Liver (tissue), 10 donors: ENCODE measurements at places on chromosomes 11 and 22. TPM values are rescaled to one million over a fixed set of nuclear protein-coding genes. Genes with fewer than 3 reads are reported as not detected.

DNA sequence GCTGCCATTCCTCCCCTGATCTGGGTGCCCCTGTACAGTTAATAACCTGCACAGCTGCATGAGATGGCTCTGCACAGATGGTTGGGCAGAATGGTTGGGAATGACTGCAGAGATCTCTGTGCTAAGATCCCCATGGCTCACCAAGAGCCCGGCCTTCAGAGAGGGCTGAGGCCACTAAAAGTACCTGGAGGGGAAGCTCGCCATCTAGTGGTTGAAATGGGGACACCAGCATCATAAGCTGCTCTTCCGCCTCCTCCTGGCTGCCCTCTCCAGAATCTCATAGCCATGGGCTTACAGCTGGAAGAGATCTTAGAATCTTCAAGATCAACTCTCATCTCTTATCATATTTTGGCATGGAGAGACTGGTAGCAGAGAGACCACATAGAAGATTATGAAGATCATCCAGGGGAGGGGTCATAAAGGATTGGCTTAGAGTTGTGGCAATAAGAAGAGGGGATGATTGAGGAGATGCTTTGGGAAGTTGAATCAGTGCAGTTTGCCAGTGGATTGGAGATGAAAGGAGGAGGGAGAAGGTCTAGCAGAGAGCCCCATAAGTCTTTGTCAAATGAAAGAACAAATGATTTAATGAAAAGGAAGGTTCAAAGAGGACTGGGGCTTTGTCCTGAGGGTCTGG, 22.0 kb upstream of the TLCD5 start:
- no peak overlapping the region for H3K4me3 ChIP-seq
- no peak overlapping the region for H3K27ac ChIP-seq

DNA sequence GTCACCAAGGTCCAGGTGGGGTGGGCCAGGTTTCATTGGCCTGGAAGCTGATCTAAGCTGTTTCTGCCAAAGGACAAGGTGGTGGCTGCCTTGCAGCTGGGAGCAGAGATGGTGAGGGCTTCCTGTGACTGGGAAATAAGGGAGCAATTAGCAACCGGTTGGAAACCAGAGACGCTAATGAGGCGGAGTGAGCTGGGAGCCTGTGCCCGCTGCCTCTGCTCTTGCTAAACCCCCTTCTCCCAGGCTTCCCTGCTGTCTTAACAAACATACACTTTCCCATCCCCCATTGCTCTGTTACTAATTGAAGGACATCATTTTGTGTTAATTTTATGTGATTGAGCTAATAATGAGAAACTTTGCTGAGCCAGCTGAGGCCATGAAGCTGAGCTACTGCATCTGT, 121.8 kb downstream of the INSC start:
- no peak for DNase-seq
- H3K4me3 ChIP-seq, result no peak overlapping the region
- no peaks in the 10 kb centered on the region for H3K27me3 ChIP-seq
- no peaks in the 10 kb centered on the region for H3K36me3 ChIP-seq
- no peaks in the 10 kb centered on the region for H3K4me1 ChIP-seq

GRCh38 chr11:2348986-2349385, 28.1 kb upstream of the CD81 start:
- H3K4me1 ChIP-seq, result peaks cover 11% of the 10 kb centered on the region
- no peak overlapping the region for H3K4me3 ChIP-seq
- H3K27me3 ChIP-seq, result no peaks in the 10 kb centered on the region
- no peak overlapping the region for H3K27ac ChIP-seq
- no peaks in the 10 kb centered on the region for H3K36me3 ChIP-seq

DNA sequence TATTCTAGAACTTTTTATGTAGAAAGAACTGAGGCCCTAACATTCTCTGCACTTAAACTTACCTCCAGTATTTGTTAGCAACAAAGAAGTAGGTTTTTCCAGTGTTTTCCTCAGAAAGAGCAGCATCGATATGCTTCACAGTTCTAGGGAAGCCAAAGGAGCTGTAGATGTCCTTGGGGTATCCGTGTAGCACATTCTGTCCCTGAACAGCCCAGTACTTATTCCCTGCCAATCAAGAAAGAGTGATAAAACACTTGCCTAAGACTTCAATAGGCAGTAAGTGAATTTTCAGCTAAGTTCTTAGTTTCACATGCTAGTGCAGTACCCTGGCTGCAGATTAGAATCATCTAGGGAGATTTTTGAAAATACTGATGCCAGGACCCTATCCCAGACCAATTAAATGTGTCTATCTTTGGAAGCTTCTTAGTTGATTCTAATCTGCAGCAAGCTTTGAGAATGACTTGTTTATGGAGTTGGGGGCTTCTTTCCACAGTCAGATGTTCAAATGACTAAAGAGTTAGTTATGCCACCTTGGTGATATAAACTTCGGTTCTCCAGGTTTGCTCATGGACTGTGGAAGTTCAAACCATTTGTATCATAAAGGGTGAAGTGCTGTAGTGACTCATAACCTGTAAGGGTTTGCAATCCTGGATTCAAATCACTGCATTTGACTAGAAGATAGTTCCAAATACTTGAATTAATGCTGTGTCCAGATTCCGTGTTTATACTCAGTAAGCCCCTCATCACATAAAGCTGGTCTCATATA, 6.5 kb downstream of the MMP1 start:
- no peaks in the 10 kb centered on the region for H3K27me3 ChIP-seq
- DNase-seq, result no peak
- H3K4me3 ChIP-seq, result no peak overlapping the region
- no peak overlapping the region for H3K27ac ChIP-seq
- no peaks in the 10 kb centered on the region for H3K4me1 ChIP-seq

- no peak for DNase-seq
- peaks cover 2% of the 10 kb centered on the region for H3K4me1 ChIP-seq
- H3K36me3 ChIP-seq, result no peaks in the 10 kb centered on the region
- no peak overlapping the region for H3K27ac ChIP-seq
These were observed 3.2 kb upstream of the TRIM34 start for GRCh38 chr11:5621580-5621979.

GRCh38 chr11:34351687-34352469, 5.9 kb downstream of the ABTB2 start:
- H3K36me3 ChIP-seq, result no peaks in the 10 kb centered on the region
- no peak overlapping the region for H3K4me3 ChIP-seq
- DNase-seq, result no peak

DNA sequence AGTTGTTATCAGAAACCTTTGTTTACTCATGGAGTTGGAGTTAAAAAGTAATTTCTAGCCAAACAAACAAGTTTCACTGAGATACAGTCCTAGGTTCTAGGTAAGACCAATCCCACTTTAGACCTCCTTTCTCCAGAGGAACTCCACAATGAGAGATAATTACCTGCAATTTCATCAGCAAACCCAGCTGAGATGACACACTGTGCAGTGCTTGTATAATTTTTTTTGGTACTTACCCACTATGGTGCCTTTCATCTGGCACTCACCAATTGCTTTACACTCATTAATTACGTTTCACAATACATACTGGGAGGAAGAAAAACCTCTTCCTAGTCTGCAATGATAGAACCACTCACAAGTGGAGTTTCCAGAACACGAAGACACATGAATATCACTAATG, 1.8 kb upstream of the MUC15 start:
- no peak overlapping the region for H3K4me3 ChIP-seq
- DNase-seq, result no peak
- H3K27ac ChIP-seq, result no peak overlapping the region
- no peaks in the 10 kb centered on the region for H3K27me3 ChIP-seq

DNA sequence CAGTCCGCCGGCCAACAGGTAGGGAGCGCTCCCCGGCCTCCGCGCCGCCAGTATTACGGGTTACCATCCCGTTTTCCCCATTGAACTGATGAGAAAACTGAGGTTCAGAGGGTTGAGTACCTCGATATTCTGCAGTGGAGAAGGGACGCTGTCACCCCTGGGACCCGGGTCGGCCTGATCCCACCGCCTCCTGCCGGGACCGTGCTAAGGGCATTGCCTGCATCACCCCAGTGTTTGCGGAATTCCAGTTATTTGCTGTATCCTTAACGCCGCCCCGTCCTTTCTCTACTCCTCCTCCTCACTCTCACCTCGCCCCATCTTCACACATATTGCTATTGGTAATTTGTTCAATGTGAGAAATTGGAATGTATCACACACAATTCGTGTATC, 370 bp upstream of the A4GALT start:
- H3K36me3 ChIP-seq, result no peaks in the 10 kb centered on the region
- DNase-seq, result no peak
- H3K4me1 ChIP-seq, result peaks cover 13% of the 10 kb centered on the region

RPLP2 gene
- total RNA-seq, result 59.8 TPM

DNA sequence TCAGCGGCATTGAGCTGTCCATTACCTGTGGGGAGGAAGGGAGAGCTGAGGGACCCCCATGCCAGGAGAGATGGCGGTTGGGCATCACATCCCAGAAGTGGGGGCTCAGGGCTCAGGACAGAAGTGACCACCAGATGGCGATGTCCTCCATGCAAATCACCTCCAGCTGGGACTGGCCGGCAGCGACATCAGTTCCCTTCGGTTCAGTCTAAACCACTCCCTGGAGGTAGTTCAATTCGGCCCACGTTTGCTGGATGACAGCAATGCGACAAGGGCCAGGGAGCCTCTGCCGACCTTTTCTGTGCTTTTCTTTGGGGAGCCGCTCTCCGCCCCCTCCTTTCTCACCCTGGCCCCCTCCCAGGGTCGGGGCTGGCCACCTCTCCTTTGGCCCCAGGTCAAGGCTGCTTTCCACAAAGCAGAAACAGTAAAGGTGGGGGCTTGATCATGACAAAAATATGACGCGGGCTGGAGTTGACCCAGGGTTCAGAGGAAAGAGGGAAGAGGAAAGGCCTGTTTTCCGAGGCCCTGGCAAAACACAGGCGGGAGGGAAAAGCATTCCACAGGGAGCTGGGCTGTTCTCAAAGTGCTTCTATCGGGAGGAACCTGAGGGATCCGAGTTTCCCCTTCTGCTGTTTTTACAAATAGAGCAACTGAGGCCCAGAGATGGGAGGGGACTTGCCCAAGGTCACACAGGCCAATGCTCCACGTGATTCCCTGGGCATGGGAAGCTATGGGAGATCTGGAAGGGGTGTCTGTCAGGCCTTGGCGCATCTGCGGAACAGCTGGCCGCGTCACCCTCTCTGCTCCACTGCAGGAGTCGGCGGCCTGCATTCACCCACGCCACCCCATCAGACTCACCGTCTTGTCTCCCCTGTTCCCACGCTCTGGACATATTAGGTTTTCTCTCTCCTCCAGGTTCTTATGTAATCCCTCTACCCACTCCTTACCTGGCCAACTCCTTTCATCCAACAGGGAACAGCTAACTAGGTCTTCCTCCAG, 54.7 kb downstream of the FBXO7 start:
- H3K4me1 ChIP-seq, result peaks cover 14% of the 10 kb centered on the region
- no peak overlapping the region for H3K4me3 ChIP-seq
- H3K27me3 ChIP-seq, result no peaks in the 10 kb centered on the region
- peak; percentile 85 for DNase-seq
- H3K27ac ChIP-seq, result peak overlapping the region; percentile 56
- H3K36me3 ChIP-seq, result no peaks in the 10 kb centered on the region

OOSP4A gene
- not detected for total RNA-seq

DNA sequence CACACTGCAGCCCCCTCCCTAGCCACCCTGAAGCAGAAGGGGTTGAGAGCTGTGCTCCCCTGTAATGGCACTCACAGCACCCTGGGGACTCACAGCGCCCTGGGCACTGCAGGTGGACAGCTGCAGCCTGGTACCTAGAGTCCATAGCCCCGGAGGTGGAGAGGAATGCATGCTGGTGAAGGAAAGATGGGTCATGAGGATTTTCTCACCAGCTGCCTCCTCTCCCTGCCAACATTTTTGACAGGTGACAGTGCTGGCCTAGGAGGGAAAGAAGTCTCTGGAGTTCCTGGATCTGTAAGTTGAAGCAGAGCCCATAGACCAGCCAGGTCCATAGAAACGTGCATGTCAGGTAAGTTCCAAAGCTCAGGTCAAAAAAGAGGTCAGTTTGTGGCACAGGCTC, 330.5 kb downstream of the TENM4 start:
- no peaks in the 10 kb centered on the region for H3K36me3 ChIP-seq
- no peaks in the 10 kb centered on the region for H3K27me3 ChIP-seq
- H3K4me1 ChIP-seq, result no peaks in the 10 kb centered on the region
- DNase-seq, result no peak
- no peak overlapping the region for H3K27ac ChIP-seq

GRCh38 chr11:76849376-76849775, 11.3 kb upstream of the ACER3 start:
- no peaks in the 10 kb centered on the region for H3K27me3 ChIP-seq
- no peak overlapping the region for H3K27ac ChIP-seq
- no peaks in the 10 kb centered on the region for H3K36me3 ChIP-seq
- DNase-seq, result no peak

DNA sequence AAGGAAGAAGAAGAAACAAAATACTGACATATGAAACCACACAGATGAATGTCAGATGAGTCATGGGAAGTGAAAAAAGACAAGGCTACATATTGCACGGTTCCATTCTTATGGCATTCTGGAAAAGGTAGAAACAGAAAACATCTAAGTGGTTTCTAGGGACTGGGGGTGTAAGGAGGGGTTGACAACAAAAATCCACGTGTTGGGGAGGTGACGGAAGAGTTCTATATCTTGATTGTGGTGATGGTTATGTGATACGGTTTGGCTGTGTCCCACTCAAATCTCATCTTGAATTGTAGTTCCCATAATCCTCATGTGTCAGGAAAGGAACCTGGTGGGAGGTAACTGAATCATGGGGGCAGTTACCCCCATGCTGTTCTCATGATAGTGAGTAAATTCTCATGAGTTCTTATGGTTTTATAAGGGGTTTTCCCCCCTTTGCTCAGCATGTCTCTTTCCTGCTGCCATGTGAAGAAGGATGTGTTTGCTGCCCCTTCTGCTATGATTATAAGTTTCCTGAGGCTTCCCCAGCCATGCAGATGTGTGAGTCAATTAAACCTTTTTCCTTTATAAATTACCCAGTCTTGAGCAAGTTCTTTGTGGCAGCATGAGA, 6.4 kb upstream of the ARFGAP3 start:
- H3K27ac ChIP-seq, result no peak overlapping the region
- no peak for DNase-seq
- H3K36me3 ChIP-seq, result no peaks in the 10 kb centered on the region
- H3K27me3 ChIP-seq, result no peaks in the 10 kb centered on the region
- no peak overlapping the region for H3K4me3 ChIP-seq
- H3K4me1 ChIP-seq, result peaks cover 2% of the 10 kb centered on the region

DNA sequence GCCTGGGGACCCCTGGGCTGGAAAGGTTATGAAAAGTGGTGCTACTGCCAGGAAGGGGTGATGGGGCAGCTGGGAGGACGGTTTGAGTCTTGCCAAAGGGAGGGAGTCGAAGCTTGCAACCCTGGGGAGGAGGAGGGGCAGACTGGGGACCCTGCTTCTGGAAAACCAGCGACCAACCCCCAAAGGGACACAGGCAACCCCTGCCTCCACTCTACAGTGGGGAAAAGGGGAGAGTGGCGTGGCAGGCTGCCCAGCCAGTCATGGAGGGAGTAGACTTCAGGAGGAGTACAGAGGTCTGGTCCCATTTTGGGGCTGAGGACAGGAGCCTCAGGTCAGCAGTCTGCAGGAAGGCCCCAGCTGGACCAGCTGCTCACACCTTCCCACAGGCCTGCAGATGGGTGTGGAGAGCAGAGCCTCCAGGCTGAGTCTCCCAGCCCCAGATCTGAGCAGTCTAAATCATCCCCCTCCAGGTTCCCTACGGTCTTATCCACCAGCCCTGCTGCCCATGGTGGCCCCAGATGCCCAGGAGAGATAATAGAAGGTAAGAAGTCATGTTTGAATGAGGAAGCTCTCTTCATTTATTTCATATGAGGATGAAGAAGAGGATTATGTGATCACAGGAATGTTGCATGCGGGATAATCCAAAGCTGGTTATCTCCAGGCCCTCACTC, 3.3 kb downstream of the DDT start:
- H3K36me3 ChIP-seq, result peaks cover 8% of the 10 kb centered on the region
- peak overlapping the region; percentile 55 for H3K27ac ChIP-seq
- DNase-seq, result peak; percentile 42
- H3K4me1 ChIP-seq, result peaks cover 3% of the 10 kb centered on the region
- H3K4me3 ChIP-seq, result no peak overlapping the region
